ENCODE measurements at places on chromosomes 1 and 21. TPM values are rescaled to one million over a fixed set of nuclear protein-coding genes. Genes with fewer than 3 reads are reported as not detected.

Gene UAP1
- total RNA-seq, result 42.2 TPM

DNA sequence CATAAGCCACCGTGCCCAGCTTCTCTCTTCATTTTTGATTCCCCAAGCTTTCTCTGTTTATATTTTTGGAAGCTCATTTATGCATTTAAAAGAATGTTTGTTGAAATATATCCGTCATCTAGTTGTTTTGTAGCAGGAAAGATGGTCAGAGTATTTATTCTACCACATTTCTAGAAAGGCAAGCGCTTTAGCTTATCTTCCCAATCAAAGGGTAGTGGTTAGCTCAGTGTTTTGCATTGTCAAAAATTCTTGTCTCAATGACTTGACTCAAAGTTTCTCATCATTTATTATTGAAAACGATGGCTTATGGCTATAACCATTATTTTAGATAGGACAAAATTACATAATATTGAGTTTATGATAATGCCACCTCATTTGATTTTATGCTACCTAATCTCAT, 116.1 kb upstream of the ZP4 start:
- H3K36me3 ChIP-seq, result no peaks in the 10 kb centered on the region
- no peaks in the 10 kb centered on the region for H3K27me3 ChIP-seq
- no peak overlapping the region for H3K27ac ChIP-seq
- no peaks in the 10 kb centered on the region for H3K4me1 ChIP-seq
- DNase-seq, result no peak

DNA sequence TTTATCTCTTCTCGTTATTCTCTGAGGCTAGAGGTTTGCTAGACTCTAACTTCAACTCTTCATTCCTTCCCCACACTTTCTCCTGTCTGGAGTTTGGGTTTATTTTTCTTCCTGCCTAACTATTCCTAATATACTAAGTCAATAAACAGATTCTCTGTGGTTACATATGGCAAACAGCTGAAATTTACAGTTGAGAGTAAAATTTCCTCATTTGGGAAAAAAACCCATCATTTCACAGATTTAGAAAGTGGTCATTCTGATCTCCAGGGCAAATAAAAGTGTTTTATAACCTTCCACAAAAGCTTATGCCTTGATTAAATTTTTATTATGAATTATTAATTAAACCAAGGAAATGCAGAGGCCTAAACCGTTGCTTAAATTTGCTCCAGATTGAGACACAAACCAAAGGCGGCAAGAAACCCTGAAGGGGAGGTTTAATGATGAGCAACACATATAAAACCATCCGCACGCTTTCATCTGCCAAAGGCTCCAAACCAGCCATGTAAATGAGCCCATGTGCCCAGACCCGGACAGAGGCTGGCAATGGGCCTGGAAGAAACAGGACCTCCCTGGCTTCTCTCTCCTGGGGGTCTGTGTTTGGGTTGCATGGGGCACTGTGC, 201.7 kb upstream of the LMO4 start:
- no peak for DNase-seq
- H3K36me3 ChIP-seq, result no peaks in the 10 kb centered on the region
- H3K4me1 ChIP-seq, result peaks cover 4% of the 10 kb centered on the region
- no peak overlapping the region for H3K4me3 ChIP-seq

Gene PGBD5
- total RNA-seq, result 10.3 TPM

Gene EXTL1
- total RNA-seq, result 0.71 TPM

DNA sequence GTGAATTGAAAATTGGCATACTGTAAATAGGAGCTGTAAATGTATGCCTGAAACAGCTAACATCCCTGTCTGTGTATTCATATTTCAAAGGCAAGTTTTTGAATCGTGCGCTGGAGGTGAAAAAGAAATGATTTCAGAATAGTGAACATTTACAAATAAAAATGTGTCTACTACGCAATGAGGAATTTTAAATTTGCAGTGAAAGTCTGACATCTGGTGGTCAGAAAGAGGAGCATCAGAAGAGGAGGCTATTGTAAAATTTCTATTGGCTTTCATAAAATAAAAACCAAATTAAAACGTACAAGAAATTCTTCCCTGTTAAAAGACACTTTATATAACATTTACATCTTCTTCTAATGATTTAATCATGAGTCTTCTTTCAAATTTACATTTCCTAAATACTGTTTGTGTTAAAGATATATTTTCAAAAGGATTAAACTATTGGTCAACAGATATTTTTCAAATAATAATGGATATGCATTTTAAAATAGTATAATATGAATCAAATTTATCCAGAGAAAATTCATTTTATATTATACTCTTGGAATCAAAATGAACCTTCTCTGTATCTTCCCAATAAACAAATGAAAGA, 113.7 kb upstream of the RRP15 start:
- H3K27ac ChIP-seq, result no peak overlapping the region
- peak; percentile 70 for DNase-seq
- no peak overlapping the region for H3K4me3 ChIP-seq
- H3K4me1 ChIP-seq, result no peaks in the 10 kb centered on the region
- H3K27me3 ChIP-seq, result peaks cover under 1% of the 10 kb centered on the region

All from muscle of leg (tissue), 16 donors.